Stimulated activated CD8-positive, alpha-beta memory T cell treated with anti-CD3 and anti-CD28 coated beads, Interleukin-4, amount 100 ng/mL, for 4 hours (primary cell): ENCODE measurements at places on chromosomes 2 and 18.

GRCh38 chr18:23825496-23825895 lies 136.2 kb downstream of the LAMA3 start:
- DNase-seq = no peak

DNA sequence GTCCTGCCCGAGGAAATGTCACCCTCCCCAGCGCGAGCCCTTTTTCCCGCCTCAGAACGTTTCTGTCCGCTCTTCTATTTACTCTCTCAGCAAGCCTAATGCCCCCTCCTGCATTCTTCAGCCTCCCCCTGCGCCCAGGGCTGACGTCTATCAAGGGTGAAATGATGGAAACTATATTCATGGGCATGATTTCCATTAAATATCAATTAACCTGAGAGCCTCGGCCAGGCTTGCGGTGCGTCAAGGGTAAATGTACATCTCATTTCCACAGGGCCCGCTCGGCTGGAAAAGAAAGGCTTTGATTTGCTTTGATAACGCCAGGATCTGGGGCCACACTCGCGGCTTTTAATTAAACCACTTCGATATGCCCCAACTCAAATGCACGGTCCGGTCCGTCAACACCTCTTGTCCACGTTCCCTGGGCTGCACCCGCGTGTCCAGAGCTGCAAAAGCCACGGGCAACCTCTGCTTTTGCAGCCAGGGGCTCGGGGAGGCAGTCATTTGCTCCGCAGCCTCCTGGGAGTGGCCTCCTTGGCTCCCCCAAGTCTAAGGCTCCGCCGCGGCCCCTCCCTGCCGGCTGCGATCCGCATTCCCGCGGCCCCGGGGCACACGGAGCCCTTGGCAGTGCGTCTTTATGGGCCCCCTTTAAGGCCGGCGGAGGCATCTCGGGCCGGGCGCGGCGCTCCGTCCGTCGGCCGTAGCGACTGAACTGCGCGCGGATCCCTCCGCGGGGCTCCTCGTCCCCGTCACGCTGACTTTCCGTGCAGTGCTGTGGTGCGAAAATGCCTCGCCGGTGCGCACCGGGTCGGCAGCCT lies at the start of gene HOXD8:
Gene HOXD8 (plus strand): TSS at position 724 of the 815 bp plus-strand sequence. CDS start 662 bp downstream, outside the sequence.
- DNase-seq = no peak

GRCh38 chr2:24824071-24824588 lies 30.9 kb downstream of the CENPO start:
- DNase-seq = no peak

DNA sequence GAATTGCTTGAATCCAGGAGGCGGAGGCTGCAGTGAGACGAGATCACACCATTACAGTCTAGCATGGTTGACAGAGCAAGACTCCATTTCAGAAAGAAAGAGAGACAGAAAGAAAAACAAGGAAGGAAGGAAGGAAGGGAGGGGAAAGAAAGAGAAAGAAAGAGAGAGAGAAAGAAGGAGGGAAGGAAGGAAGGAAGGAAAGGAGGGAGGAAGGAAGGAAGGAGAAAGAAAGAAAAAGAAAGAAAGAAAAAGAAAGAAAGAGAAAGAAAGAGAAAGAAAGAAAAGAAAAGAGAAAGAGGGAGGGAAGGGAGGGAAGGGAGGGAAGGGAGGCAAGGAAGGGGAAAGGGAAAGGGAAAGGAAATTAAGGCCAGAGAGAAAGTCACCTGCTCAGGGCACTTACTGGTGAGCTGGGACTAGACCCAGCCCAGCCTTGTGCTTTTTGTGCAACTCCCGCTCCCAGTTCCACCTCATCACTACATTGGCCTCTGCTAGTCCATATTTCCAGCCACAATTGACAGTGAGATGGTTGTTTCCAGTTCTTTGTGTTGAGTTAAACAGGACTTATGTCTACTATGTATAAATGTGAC lies 35.7 kb downstream of the MOGAT1 start:
- DNase-seq = no peak

DNA sequence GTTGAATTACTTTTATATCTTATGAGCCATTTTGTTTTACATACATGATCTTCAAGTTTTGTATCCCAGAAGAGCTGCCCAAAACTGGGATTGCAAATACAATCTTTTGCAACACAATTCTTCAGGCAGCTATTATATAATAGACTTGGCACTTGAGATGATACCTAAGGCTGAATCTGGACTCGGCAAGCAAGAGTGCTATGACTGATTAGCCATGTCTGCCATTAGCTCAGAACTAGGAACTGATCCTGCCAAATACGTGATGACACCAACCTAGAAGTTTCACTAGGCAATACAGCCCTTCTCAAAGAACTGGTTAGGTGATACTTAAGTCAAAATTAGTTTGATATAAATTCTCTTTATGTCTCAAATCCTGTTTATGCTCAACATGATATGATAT lies 619.6 kb downstream of the CPS1 start:
- no peak for DNase-seq

GRCh38 chr2:24421668-24422067 lies 61.3 kb upstream of the ITSN2 start:
- DNase-seq = peak; percentile 18

DNA sequence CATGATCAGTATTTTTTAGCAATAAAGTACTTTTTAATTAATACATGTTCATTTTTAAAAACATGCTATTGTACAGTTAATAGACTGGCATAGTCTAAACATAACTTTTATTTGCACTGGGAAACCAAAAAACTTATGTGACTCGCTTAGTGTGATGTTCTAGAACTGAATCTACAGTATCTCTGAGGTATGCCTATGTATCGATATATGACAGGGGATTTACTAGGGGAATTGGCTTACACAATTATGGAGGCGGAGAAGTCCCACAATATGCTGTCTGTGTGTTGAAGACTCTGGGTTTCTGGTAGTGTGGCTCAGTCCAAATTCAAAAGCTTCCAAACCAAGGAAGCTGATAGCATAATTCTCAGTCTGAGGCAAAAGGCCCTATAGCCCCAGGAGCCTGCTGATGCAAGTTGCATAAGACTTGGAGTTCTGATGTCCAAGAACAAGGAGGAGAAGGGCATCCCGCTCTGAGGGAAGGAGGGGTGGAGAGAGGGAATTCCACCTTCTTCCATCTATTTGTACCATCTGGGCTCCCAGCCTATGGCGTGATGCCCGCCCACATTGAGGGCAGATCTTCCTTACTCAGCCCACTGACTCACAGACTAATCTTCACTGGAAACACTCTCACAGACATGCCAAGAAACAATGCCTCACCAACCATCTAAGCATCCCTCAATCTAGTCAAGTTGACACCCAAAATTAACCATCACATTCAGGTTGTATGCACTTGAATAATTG lies 27.5 kb downstream of the ZNF638 start:
- no peak for DNase-seq

- no peak for DNase-seq
These were observed 122.6 kb downstream of the WDSUB1 start for GRCh38 chr2:159163930-159164329.

- no peak for DNase-seq
These were observed 2.2 kb upstream of the KCNH7 start for GRCh38 chr2:162840598-162841246.

GRCh38 chr2:132873738-132874137 lies 203.7 kb upstream of the LYPD1 start:
- no peak for DNase-seq

DNA sequence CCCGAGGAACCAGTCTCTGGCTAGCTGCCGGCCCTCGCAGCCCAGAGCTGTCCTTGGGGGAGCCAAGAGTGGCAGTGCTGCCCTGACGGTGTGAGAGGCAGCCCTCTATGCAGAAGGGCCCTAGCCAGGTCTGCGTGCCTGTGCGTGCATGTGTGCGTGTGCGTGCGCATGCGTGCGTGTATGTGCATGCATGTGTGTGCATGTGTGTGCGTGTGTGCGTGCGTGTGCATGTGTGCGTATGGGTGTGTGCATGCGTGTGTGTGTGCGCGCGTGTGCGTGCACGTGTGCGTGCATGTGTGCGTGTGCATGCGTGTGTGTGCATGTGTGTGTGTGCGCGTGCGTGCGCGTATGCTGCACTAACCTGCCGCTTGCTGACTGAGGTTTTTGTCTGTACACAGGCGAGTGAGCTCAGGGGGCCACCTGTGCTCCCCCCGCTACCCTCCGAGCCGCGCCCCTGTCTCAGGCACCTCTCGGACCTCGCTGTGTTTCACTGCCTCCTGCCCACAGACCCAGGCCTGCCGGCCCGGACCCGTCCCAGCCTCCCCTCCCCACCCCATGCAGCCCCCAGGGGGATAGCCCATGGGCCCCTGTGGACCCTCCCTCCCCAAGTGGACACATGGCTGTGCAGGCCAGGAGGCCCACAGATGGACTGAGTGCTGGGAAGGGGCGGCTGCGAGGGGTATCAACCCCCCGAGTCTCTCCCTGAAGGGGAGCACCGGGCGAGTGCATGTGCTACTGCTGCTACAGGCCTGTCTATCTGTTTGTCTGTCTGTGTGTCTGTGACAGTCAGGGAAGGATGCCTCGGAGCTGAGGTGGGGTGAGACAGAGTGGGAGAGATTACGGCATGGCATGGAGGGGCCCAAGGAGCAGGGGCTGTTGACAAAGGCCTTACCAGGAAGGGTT lies 31.3 kb downstream of the SPEG start:
- DNase-seq = no peak

GRCh38 chr2:83595121-83595690 lies 863.9 kb downstream of the SUCLG1 start:
- no peak for DNase-seq

DNA sequence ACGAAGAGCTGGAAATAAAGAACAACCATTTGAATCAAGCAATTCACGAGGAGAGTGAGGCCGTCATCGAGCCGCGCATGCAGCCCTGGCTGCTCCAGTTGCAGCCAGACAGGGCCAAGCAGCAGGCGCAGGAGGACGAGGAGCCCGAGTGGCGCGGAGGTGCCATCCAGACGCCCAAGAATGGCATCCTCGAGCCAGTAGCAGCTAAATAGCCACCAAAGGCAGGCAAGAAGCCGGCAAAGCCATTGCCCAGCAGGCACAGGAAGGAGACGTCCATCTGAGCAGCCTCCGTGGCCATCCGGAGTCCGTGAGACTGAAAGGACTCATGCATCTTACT lies 8.9 kb upstream of the CHST10 start:
- DNase-seq = no peak

- DNase-seq = no peak
These were observed 11.1 kb downstream of the NR4A2 start for GRCh38 chr2:156321243-156321904.

GRCh38 chr2:63673865-63674533 lies 85.2 kb downstream of the MDH1 start:
- no peak for DNase-seq

- no peak for DNase-seq
These were observed 357.4 kb upstream of the ACVR2A start for GRCh38 chr2:147487286-147487977.

- DNase-seq = no peak
These were observed 93.0 kb downstream of the SETBP1 start for GRCh38 chr18:44773640-44774155.

GRCh38 chr2:201854221-201854801 lies 48.0 kb downstream of the CDK15 start:
- DNase-seq = no peak

DNA sequence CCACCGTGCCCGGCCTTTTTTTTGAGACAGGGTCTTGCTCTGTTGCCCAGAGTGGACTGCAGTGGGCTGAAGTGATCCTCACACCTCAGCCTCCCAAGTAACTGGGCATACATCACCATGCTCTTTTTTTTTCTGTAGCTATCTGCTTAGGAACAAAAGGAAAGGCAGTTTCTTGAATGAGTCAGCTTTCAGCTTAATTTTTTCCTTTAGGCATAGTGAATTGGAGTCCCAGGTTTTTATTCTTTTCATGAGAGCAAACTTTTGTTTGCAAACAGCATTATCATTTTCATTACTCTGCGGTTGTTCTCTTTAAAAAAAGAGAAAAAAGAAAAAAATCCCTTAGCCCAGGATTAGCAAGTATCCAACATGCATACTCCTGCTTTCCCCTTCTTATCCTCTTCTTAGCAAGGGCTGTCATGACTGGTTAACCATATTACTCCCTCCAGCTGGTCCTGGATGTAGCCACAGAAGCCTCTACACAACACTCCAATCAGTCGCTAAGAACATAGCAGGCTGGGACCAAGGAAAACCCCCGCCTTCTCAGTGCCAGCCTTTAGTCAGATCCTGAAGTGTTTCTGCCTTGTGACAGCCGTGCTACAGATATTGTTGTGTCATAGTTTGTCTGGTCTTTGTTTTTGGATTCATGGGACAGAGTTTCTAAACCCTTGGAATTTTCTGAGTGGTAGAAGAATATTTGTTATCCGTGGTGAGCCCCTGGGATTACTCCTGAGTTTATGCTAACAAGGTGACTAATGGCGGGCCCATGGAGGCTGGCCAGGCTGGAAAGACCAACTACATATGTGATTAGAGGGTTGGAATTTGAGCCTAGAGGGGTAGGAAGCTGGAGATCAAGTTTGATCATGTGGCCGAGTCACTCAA lies 23.3 kb upstream of the ST3GAL5 start:
- DNase-seq = no peak

GRCh38 chr2:207048416-207048815 lies 109.1 kb downstream of the CPO start:
- no peak for DNase-seq

- DNase-seq = no peak
These were observed 16.9 kb downstream of the STEAP3 start for GRCh38 chr2:119240311-119241204.

DNA sequence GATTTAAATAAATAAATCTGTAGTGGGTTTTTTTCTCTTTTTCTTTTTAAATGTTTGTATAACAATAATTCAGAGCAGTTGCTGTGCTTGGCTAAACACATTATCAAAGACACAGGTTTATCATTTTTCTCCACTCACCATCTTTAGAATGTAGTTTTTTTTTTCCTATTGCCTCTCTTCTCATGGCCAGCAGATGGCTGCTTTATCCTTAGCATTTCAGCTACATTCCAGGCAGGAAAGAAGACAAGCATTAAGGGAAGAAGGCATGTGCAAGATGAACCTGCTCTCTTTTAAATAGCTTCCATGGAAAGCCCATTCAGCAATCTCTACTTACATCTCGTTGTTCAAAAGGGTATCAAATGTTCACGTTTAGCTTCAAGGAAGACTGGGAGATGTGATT lies 42.6 kb downstream of the ARHGAP15 start:
- DNase-seq = no peak

DNA sequence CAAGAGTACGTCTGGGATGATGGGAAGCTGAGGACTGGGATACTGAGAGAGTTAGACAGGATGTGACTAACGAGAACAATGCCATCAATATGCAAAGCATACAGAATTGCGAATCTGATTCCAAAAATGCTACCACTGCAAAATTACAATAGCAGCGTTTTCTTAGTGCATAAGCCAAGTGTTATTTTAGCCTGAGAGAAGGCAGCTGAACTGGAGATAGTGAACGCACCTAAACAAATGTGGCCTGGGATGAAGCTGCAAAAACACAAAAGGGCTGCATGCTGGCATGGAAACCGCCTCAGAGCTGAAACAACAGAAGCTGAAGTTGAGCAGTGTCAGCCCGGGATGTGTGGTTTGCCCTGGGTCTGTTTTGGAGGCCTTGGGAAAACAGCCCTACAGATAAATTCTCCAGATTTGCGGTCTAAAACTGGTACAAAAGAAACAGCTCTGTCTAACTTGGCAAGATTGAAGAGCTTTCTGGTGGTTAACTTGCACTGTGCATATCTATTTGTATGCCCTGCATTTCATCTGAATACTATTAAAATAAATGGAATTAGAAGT lies 45.5 kb downstream of the LYPD6 start:
- no peak for DNase-seq
